ENCODE measurements at places on chromosomes 1 and 21. TPM values are rescaled to one million over a fixed set of nuclear protein-coding genes. Genes with fewer than 3 reads are reported as not detected.

The RNF186 gene
- total RNA-seq = not detected

The PRAMEF26 gene
- not detected for total RNA-seq

The RGSL1 gene
- total RNA-seq = not detected

The KRTAP13-4 gene
- total RNA-seq = not detected

The RPE65 gene
- total RNA-seq = not detected

The ADAMTS1 gene
- 102 TPM for total RNA-seq

The NFIA gene
- 2.4 TPM for total RNA-seq

The SERTAD4 gene
- 25.7 TPM for total RNA-seq

The LCE2D gene
- not detected for total RNA-seq

The DNASE2B gene
- total RNA-seq = not detected

The AMY2A gene
- total RNA-seq = not detected

The BCL2L15 gene
- 0.16 TPM for total RNA-seq

The MROH7 gene
- total RNA-seq = 0.49 TPM

The SPTA1 gene
- not detected for total RNA-seq

The PROX1 gene
- 0.16 TPM for total RNA-seq

The EDARADD gene
- 0.49 TPM for total RNA-seq

The HCRTR1 gene
- total RNA-seq = not detected

The OR2T27 gene
- not detected for total RNA-seq

The LRRC8B gene
- 5.5 TPM for total RNA-seq

The SAMD11 gene
- 1.8 TPM for total RNA-seq
